ENCODE measurements at places on chromosomes 13 and 19.

DNA sequence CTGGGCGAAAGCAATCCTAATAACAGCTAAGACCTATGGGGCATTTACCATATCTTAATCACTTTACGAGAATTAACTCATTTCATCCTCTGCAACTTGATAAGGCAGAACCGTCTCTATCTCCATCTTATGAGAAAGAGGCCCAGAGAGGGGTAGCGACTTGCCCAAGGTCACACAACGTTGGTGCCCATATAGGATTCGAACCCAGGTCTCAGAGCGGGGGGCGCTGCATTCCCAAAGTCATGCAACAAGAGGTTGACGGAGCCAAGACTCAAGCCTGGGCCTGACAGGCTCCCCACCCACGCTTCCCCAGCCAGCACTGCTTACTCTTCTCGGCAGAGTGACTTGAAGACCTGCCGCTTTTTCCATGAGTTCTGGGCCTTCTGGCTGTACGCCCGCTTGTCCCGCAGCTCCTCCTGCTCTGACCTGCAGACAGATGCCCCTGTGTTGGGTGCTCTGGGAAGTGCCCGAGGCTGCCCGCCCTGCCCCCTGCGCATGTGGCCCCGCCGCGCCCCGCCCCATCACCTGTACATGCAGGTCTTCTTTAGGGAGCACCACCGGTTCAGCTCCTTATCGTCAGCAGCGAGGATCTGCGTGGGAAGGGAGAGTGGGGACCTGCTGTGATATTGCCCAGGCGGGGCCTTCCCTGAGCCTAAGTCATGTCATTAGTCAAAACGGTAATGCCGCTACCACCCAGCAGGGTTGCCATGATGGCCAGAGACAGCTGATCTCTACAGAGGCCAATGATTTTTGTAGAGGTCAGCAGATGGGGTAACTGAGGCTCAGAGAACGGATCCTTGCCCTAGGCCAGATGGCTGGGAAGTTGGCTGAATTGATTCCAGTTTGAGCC is 10.8 kb downstream of the KRI1 start:
- DNase-seq, result no peak

DNA sequence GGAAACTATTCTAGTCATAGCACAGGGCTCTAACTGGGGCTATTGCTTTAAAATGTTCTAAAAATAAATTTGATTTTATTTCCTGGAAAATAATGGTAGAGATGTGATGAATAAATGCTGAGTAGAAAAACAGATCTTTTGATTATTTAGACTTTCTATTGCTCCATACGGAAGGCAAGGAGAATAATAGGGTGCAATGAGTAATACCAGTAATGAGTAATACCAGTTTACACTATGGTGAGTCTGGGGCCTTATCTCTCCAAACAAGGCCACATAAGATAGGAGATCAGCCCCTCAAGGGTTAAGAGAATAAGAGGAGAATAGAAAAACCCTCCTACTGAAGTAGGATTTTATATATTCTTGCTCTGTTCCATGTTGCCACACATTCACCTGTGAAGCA is 390.4 kb downstream of the KLF5 start:
- DNase-seq, result no peak

DNA sequence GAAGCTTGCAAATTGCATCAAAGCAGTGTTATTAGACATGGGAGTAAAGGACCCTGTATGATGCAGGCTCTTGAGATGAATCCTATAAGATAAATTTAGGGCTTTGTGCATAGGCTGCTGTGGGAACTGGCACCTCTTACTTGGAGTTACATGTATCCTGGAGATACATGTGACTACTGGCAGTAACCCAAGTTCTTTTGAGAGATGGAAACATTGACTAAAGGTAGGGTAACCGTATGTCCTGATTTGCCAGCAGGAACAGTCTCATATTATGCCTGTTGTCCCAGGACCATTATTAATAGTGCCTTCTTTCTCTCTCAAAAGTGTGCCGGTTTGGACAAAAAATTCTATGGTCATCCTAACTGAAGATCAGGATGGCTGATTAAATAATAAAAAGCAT is 195.4 kb downstream of the LACC1 start:
- DNase-seq, result no peak

DNA sequence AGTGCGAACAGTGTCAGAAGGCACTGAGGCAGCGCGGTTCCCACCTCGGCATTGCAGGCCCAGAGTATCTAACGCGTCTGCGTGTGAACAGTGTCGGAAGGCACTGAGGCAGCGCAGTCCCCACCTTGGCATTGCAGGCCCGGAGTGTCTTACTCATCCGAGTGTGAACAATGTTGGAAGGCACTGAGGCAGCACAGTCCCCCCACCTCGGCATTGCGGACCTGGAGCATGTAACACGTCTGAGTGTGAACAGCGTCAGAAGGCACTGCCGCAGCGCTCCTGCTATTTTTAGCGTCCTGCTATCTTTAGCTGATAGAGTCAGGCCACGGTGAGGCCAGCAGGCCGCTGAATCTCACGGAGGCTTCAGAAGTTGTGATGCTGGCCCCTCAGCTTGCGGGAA is 39.6 kb downstream of the ATP11A start:
- no peak for DNase-seq

- DNase-seq, result no peak
These were observed 17.8 kb upstream of the MIR17HG start for GRCh38 chr13:91329733-91330132.
